Pulmonary artery endothelial cell (primary cell): ENCODE measurements at places on chromosomes 11 and 22.

- no peak for DNase-seq
Observed at GRCh38 chr11:69442807-69443137, 38.7 kb upstream of the LINC01488 start.

GRCh38 chr22:49214976-49215375, 612.7 kb downstream of the BRD1 start:
- DNase-seq, result no peak

GRCh38 chr11:78379039-78379670, 38.5 kb downstream of the GAB2 start:
- no peak for DNase-seq

DNA sequence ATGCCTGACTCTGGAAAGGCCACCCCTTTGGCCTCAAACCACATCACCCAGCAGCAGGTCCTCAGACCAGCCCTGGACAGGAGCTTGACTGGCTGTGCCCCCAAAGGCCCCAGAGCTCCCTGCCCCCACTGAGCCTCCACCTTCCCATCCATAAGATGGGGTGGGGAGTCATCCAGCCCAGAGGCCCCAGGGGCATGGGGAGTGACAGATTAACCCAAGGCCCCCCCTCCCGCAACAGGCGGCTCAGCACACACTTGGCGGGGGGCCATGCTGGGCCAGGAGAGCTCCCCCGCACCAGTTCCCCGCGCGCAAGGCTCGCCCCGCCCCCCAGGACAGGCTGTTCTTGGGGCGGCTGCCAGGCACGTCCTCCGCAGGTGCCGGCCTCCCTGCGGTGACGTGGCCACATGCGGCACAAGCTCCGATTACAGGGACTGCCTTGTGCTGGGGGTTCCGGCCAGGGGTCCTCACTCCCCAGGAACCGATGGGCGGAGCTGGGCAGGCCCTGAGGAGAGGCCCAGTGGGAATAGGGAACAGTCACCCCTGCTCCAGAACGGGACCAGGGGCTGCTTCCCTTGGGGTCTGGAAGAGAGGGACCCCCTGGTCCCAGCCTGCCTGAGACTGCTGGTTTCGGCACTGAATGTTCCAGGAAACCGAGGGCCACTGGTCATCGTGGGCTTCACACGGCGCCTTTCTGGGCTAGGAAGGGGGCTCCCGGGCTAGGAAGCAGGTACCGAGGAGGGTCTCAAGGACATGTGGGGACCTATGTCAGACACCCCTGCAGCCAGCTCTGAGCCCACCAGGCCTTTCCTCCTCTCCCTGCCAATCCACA, 5.1 kb upstream of the CDKN1C start:
- no peak for DNase-seq

DNA sequence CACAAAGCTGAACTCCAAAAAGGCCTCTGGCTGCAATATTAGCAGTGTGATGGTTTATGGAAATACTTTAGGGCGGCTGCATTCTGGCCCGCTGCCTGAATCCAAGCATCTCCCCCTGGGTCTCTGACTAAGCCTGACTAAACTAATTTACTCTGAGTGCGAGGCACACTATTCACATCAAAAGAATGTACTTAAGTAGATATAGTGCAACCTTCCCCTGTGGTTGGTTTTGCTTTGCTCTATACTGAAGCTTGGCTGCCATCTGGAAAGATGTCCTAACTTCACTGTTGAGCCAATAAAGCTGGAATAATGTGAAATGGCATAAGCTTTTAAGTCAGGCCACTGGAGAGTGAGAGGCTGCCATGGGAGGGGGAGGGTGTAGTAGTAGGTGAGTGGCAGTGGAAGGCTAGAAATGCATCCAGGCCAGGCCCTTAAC, 321.6 kb downstream of the AASDHPPT start:
- no peak for DNase-seq

DNA sequence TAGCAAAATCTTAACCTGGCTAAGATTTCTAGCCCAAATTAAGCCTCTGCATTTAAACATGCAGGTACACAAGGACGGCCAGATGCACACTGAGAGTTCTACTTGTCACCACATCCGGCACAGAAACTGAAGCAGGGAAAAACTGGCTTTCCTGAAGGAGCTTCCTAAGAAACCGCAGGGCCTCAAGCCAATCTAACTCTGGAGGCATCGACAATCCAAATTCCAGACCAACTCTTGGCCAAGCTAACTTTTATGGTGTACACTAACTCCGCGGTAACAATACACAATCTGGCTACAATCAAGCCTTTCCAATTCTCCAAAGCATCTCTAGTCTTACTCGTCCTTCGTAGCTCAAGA, 1.2 kb downstream of the MSANTD2 start:
- DNase-seq, result no peak

DNA sequence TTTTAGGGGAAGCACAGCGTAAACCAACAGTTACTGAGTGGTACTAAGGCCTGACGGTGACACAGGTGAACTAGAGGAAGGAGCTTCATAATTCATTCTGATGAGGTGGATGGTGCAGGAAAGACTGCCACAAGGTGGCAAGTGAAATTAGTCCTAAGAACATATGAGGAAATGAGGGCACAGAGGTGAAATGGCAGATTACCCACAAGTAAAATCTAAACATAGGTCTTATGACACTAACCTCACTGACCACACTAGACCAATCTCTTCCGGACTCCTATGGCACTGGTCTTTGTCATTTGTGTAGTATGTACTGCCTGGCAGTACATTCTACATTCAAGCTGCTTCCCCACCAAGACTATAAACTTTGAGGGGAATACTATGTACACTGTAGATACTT, 20.2 kb downstream of the GAB2 start:
- no peak for DNase-seq

DNA sequence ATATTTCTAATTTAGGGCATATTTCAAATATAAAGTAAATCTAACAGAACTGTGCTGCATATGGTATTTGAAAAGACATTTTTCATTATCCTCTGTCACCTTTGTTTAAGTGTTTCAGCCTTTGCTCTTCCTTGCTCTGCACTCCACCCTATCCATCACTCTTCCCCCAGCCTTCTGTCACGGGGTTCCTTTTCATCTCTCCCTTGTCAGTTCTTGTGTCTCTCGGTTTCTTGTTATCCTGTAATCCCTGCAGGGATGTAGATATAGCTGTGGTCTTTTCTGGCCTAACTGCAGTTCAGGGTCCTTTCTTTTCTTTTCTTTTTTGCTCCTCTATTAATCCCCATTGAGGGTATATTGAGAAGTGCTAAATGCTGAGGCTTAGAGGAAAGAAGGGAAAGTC, 261.9 kb downstream of the DCDC1 start:
- no peak for DNase-seq

DNA sequence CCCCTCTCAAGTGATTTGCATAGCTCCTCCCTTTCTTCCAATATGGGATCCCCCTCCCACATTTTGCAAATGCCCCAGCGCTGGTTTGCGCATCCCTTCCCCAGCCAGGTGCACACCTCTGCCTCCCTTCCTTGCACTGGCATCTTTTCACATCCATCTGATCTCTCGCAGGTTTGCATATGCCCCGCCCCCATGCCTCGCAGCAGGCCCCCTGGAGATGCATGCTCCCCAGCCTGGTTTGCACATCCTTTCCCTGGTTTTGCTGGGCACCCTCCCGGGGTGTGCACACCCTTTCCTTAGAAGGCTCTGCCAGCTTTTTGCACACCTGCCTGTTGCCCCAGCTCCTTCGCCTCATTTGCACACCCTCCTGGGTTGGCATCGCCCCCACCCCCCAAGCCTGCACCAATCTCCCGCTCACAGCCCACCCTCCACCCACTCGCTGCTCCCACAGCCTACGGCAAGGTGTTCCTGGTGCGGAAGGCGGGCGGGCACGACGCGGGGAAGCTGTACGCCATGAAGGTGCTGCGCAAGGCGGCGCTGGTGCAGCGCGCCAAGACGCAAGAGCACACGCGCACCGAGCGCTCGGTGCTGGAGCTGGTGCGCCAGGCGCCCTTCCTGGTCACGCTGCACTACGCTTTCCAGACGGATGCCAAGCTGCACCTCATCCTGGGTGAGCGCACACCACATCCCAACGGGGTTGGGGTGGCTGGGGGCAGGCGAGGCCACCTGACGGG, 917 bp downstream of the RPS6KA4 start:
- no peak for DNase-seq

- no peak for DNase-seq
Observed at GRCh38 chr11:134753771-134754520, 341.9 kb upstream of the B3GAT1 start.

- DNase-seq, result no peak
Observed at GRCh38 chr11:118009864-118010737, 23.9 kb downstream of the IL10RA start.

DNA sequence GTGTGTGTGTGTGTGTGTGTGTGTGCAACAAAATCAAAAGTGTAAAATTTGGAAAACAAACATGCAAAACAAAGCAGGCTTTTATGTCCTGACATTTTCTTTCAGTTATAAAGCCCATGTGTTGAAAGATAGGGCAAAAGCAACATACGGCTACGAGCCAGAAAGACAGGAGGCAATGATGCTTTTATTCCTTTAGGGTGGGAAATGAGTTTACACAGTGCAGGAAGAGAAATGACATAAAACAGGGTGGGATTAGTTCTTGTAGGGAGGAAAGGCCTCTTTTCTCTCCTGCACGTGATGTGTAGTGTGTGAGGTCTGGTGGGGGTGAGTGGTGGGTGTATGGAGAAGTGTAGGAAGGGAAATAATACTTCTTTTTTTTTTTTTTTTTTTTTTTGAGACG, 29.4 kb downstream of the IL18 start:
- no peak for DNase-seq

DNA sequence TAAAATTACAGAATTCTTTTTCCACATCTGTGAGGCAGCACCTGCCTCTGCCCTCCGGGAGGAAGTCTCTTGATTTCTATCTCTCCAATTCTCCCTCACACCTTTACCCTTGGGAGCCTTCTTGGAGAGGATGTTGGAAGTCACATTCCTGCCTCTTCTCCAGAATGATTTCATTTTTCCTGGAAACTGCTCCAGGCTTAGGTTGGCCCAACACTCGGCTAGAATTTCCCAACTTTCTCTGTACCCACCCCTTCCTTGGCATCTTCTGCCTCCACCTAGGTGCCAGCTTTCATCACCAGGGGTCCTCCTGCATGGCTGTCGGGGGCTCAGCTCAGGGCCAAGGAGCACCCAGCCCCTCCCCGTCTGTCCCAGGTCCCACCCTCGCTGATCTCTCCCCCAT, 43.2 kb downstream of the SLCO2B1 start:
- DNase-seq, result no peak

GRCh38 chr22:42842658-42843370, 14.3 kb downstream of the ARFGAP3 start:
- DNase-seq, result no peak

- DNase-seq, result no peak
Observed at GRCh38 chr22:40412441-40412840, 42.0 kb downstream of the SGSM3 start.

DNA sequence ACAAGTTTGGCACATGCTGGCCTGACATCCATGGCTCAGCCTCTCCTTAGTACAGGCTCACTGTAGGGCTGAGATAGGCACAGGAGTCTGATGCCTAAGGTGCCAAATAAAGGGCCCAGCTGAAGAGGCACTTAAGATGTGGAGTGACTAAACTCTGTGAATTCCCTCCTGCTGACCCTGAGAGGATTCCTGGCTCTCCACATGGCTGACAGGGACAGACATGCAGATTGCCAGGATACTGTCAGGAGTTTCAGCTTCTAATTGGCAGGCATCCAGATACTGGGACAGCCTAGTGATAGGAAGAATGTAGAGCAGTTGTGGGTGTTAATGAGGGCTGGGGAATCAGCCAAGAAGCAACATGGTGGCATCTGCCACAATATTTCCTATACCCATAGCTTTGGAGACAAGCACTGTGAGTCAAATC, 558.7 kb downstream of the INSC start:
- DNase-seq, result no peak

DNA sequence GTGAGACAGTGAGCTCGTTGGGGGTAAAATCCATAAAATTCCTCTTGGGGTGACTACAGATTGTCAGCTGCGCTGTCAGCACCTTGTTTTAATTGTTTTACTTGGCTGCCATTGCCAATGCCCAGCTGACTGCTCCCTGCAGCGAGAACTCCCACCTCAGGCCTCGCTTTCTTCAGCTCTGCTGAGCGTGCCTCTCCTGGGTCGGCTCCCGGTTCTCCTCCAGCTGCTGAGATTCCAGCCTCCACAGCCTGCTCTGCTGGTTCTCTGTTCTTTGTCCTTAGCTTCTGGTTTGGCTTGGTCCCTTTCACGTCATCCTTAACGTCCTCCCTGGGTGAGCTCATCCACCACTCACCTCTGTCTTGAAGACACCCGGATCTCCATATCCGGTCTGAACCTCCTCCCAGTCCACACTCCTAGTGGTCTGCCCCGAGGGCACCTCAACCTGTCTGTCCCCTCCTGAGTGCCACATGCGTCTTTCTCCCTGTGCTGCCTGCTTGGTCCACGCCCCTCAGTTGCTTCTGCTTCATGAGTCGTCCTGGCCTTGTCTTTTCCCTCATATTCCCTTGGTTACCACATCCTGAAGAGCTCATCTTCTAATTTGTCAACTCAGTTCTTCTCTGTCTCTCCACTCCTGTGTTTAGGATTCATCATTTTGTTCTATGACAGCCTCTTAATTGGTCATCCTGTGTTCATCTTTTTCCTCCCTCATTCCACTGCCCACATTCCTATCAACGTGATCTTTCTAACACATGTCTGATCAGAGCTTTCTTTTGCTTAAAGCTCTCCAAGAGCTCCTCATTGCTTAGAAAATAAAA, 35.6 kb downstream of the BMAL1 start:
- no peak for DNase-seq

DNA sequence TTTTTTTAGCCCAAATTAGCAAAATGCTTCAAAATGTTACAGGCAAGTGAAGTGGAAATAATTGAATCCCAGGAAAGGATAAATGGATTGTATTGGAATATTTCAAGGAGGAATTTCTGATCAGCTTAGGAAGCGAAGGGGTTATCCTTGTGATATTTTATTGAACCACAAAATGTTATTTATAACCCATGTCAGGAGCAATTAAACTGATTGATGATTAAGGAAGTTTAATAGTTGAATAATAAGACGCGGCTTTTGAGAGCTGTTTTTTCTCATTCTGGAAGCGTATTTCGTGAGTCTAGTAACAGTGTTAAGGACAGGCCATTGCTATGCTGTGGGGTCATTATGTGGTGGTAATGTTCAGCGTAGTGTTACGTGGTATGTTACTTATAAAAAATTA, 192.3 kb downstream of the TBC1D22A start:
- no peak for DNase-seq

DNA sequence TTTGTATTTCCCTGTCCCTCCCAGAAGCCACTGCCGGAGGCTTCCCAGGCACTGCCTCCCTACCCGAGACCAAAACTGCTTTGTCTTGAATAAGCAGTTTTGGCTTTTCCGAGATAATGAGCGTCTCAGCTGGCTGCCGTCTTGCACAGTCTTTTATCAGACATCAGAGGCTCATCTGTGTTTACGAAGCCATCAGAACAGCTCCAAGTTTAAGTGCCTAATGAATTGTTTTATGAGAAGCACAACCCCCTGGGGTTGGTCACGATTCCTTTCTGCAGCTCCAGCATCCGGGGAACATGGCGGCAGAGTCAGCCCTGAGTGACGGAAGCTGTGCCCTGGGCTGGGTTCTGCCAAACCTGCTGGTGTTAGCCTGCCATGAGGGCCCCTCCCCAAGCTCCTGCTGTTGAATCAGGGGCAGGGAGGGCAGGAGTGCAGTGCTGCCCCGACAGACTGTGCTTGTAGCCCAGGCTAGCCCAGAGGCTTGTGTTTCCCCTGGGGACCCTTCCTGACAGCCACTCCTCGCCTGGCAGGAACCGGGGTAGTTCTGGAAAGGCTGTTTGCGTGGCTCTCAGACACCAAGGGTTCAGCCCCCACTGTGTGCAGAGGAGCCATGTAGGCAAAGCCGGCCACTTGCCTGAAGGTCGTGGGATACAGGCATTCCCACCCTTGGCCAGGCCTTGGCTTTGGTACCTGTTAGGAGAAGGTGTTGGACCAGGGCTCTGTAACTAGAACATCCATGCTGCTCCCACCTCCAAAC, 96.1 kb downstream of the MORC2 start:
- DNase-seq, result no peak
